Astrocyte of the hippocampus (primary cell): ENCODE measurements at places on chromosomes 12 and 14.

- no peak for DNase-seq
These were observed 56.0 kb downstream of the FOS start for GRCh38 chr14:75334549-75335051.

DNA sequence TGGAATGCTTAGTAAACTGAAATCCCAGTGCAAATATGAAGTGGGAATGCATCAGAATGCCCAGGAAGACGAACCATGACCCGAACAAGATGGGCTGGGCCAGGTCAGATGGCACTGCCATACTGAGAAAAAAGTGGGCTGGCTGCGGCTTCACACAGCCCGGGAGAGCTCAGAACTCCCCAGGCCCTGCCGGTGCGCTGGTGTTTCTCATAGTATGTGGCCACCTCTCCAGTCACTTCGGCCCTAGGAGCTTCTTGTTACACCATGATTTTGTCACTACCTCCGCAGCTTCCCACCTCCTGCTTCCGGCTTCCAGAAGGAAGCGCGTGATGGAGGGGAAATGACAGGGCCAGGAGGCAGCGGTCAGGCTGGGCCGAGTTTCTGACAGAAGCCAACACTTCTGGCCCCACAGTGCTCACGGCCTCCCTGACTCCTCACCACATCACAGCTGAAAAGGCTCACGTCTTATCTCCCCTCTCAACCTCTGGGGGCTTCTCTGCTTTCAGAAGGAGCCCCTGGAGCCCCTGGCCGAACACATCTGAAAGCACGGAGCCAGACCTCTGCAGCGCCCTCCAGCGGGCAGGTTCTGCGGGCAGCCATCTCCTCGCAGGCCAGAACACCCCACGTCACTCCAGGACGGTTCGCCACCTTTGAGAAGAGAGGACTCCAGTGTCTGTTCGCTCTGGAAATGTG, 30.7 kb downstream of the DAD1 start:
- no peak for DNase-seq

DNA sequence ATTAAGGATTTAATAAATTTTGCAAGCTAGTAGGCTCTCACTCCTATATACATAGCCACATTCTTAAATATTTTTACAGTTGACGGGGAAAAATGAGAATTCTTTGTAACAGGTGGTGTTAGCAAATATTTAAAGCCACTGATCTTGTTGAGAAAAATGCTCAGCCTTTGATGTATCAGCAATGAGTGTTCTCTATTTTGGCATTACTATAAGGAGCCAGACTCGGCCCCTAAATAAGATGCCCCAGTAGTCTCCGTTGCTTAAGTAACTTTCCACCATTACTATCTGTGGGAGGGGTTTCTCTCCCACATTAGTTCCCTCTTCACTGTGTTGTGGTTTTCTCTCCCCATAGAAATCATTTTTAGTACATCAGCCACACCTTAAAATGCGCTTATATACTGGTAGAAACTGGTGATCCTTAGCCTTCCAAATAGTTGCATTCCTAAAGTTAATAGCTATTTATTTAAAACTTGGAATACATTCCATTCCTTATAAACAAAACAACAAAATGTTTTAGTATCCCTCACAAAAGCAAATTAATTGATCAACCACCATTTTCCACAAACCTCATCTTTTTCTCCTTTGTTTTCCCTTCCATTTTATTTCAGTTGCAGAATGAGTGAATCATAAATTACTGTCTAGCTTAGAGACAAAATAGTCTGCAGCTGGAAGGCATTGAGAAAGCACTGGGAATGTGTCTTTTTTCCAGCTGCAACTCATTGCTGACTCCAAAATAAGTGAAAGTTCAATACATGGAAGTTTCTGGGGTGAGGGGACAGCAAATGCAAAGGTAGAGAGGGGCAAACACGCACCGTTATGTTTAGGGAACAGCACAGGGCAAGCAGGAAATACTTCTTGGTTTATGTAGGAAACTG, 84.7 kb upstream of the FERMT2 start:
- no peak for DNase-seq

DNA sequence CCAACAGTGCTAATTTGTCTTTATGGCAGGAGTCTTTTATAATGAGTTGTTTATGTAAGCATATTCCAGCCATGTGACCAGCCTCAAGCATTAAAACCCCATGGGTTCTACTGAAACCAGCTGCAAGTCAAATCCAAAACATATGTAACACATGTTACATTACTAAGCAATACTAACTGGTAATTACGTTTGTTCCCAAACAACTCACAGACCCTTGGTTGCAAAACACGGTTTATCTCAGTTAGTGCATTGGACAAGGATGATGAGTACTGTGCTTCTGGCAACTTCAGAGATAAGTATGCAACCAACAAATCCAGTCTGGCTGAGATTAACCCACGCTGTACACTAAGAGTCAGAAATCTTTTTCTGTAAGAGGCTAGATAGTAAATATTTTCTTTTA, 110.1 kb upstream of the FAR2 start:
- DNase-seq, result peak; percentile 2

DNA sequence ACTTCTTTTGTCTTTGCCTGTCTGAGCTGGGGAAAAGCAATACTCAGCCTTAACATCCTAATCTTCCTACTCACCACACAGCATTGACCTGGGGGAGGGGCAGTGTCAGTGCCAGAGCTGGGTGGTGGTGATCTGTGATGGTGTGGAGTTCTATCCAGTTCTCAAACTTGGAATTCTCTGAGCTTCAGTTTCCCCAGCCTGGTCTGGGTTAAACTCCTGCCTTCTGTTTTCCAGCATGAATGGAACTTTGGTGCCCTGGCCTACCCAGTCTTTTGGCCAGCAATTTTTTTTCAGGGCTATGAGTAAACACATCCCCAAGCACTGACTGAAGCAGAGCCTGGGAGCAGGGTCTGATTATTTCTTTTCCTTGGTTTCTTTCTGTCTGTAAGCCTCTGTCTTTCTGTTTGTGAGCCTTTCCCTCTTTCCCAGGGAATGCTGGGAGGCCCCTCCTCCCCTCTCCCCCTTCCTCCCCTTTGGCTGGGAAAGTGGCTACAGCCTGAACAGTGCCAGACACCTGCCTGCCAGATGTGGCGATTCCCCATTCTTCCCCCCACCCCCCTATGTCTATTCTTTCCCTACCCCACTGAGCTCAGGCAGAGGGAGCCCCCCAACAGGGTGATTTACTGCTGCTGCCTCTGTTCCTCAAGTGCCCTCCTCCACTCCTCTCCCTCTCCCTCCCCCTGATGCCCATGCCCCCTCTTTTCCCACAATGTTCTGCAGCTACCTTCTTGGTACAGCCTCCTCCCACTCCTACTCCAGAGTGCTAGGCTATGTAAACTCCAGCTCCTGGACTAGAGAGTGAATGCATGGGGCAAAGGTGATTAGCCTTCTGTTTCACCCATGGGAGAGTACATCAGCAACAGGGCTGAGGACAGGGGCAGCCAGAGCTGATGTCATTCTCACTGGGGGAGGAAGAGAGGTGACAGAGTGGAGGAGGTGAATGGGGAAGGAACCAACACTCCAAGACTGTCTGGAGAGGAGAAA, 11.1 kb downstream of the GPR84 start:
- DNase-seq, result peak; percentile 45

DNA sequence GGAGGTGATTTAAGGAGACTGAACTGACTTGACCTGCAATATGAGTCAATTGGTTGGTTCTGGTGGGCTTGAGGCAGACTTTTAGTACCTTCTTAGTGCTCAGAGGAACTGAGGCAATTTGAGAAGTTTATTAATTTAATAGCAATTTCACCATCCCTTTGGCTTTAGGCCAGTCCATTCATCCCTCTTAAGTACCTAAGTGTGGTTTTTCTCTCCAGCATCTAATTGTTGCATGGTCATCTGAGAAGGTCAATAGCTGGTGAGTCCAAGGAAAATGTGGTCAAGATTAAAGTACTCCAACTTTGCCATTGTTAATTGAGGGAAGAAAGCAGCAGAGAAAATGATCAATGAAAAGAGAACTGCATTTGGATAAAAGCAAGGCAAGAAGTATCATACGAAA, 115.4 kb upstream of the DYRK2 start:
- no peak for DNase-seq

DNA sequence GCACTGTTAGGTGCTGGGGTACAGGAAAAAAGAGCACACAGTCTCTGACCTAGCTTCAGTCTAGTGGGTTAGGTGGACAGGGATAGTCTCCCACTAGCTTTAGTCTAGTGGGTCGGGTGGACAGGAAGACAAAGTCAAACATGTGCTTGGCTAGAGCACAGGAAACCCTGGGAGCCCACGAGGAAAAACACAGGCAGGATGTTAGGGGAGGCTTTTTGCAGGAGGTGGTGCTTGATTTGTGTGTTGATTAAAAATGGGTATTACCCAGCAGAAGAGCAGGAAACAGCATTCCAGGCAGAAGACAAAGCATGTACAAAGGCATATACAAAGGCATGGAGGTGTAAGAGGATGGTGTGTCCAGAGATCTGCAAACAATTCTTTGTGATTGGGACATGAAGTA, 23.3 kb downstream of the SLC38A2 start:
- DNase-seq, result no peak

DNA sequence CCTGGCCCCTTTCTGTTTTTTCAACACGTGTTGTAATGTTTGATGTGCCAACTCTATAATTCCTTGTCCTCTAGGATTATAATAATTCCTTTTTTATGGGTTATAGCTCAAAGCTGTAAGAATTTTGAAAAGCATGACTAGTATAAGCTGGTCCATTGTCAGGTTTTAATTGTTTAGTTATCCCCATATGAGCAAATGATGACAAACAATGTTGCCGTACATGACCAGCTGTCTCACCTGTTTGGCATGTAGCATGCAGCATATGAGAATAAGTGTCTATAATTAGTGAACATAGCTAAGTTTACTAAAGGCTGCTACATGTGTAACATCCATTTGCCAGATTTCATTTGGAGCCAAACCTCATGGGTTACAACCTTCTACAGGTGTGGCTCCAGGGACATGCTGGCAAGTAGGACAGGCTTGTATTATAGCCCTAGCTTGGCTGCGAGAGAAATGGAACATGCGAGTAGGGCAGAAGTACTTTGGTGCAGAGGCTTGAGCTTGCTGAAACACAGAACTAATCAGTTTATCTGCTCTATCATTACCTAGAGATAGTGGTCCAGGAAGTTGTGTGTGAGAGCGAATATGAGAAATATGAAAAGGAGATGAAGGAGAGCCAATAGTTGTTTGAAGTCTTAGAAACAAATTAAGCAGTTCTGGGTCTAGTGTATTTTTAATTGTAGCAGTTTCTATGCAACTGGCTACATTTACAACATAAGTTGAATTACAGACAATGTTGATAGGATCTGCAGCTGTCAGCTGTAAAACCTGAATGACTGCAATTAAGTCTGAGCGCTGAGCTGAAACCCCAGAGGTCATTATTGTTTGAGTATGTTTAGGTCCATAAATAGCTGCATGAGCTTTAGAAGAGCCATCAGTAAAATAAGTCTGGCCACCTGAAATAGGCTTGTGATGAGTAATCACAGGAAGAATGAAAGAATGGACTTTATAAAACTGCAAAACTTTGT, 22.6 kb upstream of the MAPKAPK5 start:
- no peak for DNase-seq

GRCh38 chr14:39374851-39375250, 57.4 kb downstream of the FBXO33 start:
- DNase-seq, result peak; percentile 52

DNA sequence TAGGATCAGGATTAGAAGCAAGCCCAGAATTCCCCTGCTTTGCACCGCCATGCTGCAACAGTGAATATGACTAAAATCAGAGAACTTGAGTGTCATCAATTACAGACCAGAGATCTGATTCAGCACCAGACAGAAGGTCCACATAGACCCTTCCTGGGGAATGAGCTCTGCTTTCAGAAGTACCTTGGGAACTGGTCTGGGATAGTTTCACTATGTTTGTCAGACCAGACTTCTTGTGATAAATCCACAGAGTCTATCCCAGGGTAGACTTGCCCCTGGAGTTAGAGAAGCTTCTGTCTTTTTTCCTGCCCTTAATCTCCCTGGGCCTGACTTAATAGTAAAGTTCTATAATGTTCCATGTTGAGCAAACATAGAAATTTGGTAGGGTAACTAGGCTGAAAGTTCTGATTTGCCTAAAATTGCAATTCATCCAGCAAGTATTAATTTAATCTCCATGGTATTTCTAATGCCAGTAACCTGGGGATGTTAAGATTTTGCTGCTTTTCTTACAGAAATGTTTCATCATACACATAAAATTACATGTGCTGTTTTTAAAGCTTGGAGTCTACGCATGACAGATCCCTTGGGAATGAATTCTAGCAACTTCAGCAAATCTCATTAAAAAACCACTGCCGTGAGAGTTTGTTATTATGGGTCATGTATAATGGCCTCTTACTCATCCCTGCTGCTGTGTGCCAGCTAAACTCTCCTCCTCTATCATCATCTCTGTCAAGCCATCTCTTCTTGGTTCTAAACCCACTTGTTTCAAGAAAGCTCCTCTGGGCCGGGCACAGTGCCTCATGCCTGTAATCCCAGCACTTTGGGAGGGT, 61.3 kb upstream of the METAP2 start:
- peak; percentile 74 for DNase-seq

- no peak for DNase-seq
These were observed 216.7 kb downstream of the MED13L start for GRCh38 chr12:116060764-116061163.

DNA sequence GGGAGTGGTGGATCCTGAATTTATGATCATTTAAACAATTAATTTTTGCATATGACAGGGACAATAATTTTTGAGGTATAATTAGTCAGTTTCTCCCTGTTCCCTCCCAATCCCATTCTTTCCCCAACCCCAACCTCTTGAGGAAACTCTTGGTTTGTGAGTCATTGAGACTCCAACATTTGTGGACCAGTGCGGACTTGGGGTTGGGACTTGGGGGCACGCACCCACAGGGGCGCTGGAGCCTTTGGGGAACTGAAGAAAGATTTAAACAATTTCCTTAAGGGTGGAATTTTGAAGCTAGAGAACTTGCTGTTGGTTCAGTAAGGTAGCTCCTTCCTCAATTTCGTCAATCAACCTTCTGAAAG, 17.4 kb upstream of the PTGR2 start:
- peak; percentile 45 for DNase-seq

GRCh38 chr14:99009871-99010270, 262.1 kb downstream of the BCL11B start:
- peak; percentile 37 for DNase-seq

DNA sequence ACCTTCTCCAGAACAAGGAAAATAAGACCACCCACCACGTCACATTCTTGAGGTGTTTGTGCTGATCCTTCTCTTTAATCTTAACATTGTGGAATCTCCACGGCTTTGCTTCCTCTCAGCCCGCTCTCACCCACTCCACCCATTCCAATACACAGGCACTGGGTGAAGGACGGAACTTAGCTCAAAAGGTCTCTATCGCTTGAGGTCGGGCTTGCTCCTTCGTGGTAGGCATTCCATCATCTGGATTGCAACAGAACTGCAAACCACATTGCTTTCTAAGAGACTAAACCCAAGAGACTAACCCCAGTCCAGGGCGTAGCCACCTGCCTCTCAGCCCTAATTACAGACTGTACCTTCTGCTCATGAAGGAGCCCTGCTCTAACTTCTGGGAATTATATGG, 24.0 kb upstream of the MDM2 start:
- peak; percentile 22 for DNase-seq

GRCh38 chr12:49137476-49137875, 6.3 kb upstream of the TUBA1B start:
- no peak for DNase-seq
